AG20443 (cell line): ENCODE measurements at places on chromosomes 1 and 21.

DNA sequence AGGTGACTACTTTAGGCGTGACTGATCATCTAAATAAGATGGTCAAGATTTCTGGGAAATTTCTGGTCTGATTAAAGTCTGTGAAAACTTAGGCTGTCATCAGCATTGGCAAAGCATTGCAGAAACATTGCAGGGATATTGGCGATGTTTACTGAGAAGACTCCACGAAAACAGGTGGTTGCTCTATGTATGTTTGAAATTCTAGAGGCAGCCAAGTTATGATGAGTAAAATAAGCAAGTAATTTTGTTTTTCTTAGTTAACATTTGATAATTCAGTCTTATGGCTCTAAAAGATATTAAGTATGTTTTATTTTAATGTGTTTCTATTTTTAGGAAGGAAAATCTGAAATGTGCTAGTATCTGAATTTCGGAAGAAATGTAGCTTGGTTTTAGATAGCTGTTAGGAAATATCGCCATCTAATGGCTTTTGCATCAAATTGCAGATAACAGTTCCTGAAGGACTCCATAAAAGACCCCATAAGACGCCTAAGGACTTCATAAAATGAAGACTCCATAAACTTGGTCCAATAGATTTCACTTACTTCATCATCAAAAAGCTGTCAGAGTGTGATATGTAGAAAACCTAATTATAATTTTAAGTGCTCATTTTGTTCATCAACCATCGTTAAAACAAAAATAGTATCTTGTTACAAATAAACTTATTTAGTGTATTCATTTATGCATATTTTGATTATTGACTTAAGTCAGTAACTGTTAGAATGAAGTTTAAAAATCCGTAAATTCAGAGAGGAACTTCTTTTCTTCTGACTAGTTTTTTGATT is 344.6 kb downstream of the RYR2 start:
- peak; percentile 34 for DNase-seq

GRCh38 chr1:184465489-184466146 is 78.8 kb downstream of the C1orf21 start:
- DNase-seq: no peak

DNA sequence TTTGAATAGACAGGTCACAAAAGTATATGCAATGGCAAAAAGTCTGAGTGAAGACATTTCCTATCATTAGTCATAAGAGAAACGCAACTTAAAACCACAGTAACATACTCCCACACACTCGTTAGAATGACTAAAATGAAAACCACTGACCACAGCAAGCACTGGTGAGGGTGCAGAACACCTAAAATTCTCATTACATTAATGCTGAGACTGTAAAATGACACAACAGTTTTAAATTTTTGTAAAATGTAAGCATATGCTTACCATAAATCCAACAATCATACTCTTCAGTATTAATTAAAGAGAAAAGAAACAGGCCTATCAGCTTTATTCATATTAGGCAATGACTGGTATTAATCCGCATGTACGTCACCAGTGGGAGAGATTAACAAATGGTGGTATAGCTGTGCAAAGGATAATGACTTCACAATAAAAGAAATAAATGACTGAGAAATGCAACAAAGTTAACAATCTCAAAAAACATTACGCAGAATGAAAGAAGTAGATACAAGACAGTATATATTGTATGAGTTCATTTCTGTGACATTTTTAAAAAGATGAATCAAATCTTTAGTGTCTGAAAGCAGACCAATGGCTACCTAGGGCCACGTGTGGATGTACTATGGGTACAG is 253.5 kb downstream of the AKT3 start:
- DNase-seq: peak; percentile 59

DNA sequence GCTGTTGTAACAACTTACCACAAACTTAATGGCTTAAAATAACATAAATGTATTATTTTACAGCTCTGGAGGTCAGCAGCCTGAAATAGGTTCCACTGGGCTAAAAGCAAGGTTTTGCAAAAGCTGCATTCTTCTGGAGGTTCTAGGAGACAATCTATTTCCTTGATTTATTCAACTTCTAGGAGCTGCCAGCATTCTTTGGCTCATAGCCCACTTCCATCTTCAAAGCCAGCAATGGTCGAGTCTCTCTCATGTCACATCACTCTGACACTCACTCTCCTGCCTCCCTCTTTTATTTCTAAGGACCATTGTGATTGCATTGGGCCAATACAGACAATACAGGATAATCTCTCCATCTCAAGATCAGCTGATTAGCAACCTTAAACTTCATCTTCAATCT is 15.1 kb upstream of the FOXJ3 start:
- DNase-seq: no peak

- DNase-seq: peak; percentile 66
Observed at GRCh38 chr1:48469616-48470480, 2.2 kb downstream of the SPATA6 start.

DNA sequence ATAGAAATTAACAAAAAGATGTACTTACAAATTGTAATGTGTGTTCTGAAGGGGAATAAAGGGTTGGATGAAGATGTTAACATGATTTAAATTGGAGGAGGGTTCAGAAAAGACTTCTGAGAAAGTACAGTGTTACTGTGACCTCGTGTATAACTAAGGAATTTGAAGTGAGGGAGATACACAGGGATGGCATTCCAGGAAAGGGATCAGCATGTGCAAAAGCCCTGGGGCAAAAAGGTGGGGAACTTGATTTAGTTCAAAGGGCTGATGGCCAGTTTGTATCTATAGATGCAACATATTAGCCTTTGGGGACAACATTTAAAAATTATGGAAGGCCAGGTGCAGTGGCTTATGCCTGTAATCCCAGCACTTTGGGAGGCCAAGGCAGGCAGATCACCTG is 33.3 kb upstream of the DEGS1 start:
- DNase-seq: no peak

GRCh38 chr1:40057310-40058030 is 16.9 kb downstream of the CAP1 start:
- DNase-seq: no peak

DNA sequence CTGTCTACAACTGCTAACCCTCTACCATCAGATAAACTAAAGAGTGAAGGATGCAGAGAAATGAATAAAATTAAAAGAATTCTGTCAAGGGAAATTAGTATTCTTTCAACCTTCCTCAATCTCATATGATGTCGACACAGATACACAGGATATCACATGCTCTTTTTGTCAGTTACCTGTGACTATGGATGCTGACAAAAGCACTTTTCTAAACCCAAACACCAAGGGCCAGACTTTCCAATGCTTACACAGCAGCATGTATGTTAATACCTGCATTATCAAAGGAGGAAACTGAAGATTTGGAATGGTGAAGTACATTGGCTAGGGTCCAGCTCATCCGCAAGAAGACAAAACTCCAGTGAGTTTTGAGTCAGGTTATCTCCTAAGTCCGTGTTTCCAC is 294.0 kb downstream of the SMYD3 start:
- DNase-seq: no peak

DNA sequence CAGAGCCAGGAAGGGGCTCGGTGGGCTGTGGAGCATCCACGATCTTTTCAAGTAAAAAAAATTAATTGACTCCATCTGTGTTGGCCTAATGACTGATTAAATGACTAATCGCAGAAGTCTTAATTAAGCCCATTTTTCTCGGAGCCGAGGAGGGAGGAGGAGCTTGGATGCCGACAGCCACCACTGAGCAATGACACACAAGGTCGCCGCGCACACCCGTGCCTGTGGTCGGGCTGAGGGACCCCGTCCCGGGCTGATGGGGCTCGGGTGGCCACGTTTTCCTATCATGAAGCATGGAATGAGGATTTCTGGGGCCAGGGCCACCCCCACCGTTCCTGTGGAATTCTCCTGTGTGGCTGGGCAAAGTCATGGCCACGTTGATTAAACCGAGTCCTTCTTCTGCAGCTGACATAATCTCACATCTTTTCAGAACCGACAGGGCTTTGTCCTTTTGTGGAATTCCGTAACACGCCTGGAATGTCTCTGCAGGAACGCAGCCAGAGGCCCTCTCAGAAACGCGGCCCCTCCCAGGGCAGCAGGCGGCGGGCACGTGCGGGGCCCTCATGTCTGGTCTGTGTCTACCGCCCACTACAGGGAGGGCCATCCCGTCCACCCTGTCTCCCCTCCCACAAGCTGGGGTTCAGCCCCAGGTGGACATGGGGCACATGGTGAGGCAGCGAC is 60.7 kb downstream of the MORN1 start:
- peak; percentile 96 for DNase-seq

DNA sequence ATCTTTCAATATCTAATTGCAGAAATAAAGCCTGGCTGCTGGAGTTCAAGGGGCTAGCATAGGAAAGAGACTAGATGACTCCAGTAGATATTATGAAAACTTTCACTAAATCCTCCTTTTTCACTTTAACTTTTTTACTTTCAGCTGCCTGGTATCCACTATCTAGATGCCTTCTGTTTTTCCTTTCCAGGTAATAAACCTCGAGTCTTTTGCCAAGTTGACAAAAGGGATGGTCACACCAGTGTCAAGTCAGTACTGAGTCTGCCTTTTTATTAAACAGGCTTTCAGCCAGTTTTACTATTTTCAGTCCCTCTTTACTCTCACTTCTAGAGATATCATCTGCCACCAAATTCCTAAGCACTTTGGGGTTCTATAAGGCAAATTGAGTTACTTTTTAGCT is 195.6 kb downstream of the FGGY start:
- DNase-seq: no peak

DNA sequence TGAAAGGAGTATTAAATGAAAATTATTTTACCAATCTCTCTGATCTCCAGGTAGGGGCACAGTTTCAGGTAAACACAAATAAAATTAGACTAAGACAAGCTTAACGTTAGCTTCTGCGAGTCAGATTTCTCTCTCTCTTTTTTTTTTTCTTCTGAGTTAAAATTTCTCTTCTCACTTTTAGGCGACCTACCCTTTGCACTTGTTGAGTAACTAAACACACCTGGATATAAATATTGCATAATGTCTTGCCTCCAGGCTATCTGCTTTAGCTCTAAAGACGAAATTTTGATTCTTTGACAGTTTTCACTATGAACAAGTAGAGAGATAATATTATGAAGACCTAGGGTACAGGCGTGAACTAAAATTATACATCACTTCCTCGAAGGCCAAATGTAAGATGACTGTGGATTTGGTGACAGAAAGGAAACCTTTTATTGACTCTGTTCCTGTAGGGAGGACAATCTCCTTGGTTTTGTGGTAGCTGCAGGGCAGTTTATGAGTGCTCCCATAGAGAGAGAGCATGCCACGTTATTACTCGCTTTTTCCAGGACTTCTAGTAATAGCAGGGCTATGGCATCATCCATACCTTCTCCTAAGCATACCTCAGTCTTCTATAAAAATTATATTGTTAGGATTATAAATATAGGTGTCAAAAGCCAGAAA is 303.8 kb upstream of the NEGR1 start:
- DNase-seq: no peak

DNA sequence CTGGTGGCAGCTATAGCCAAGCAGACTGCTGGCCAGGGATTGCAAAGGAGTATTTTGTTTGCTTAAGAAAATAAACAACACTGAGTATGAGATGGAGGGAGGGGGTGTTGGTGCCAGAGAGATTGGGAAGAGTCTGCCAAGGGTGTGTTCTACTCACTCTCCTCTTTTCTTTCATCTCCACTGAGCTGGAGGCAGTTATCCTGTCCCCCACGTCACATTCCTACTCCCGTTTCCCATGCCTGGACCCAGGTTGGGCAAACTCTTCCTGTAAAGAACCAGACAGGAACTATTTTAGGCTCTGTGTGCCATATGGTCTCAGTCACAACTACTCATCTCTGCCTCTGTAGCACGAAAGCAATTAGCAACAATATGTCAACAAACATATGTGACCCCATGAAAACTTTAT is 1.4 kb upstream of the IL24 start:
- peak; percentile 60 for DNase-seq

DNA sequence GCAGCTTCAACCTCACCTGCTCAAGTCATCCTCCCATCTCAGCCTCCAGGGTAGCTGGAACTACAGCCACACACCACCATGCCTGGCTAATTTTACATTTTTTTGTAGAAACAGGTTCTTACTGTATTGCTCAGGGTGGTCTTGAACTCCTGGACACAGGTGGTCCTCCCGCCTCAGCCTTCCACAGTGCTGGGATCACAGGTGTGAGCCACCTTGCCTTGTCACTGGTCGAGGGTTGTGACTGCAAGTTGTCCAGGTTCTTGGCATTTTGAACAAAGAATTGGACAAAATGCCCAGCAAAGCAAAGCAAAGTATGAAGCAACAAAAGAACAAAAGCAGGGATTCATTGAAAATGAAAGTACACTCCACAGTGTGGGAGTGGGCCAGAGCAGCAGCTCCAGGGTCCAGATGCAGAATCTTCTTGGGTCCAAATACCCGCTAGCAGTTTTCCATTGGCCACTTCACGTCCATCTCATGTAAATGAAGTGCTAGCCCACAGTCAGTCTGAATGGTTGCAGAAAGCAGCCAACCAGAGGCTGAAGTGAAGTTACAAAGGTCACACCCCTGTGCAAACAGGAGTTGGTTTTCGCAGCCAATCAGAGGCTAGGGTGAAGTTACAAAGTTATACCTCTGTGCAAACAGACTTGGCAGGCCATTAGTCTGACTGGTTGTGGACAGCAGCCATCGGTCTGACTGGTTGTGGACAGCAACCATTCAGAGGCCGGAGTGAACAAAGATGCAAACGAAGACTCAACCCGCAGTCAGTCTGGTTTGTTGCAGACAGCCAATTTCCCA is 109.5 kb upstream of the KIF26B start:
- no peak for DNase-seq

- peak; percentile 71 for DNase-seq
Observed at GRCh38 chr1:16167331-16168143, 11.7 kb upstream of the EPHA2 start.

DNA sequence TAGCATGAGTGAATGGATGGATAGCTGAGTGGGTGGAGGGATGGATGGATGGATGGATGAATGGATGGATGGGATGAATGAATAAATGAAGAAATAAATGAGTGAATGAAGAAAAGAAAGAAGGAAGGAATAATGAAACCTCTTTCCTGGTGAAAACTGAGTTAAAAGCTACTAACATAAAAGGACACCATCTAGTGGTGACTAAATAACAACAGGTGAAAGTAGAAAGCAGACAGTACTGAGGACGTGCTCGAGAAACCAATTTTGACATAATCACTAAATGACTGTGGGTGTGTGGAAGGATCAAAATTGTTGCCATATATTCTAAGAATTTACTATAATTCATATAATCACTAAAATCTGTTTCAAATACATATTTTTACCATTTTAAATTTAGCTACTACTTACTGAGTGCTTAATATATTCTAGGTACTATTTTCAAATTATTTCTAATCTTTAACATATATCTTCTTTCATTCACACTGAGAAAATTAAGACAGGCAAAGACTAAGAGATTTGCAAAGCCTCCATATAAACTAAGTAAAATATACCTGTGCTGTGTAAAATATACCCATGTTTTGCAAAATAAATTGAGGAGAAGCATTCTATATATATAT is 522.9 kb downstream of the LRRIQ3 start:
- DNase-seq: peak; percentile 13

GRCh38 chr1:23209770-23210169 is 7.5 kb downstream of the HTR1D start:
- no peak for DNase-seq
